ENCODE measurements at places on chromosomes 1 and 21.

DNA sequence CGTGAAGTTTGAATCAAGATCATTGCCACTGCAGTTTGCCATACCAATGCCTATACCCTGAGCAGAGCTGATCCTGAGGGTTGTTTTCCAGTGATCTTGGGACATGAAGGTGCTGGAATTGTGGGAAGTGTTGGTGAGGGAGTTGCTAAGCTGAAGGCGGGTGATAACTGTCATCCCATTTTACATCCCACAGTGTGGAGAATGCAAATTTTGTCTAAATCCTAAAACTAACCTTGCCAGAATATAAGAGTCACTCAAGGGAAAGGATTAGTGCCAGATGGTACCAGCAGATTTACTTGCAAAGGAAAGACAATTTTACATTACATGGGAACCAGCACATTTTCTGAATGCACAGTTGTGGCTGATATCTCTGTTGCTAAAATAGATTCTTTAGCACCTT is 78.6 kb downstream of the FMN2 start:
- DNase-seq: no peak

DNA sequence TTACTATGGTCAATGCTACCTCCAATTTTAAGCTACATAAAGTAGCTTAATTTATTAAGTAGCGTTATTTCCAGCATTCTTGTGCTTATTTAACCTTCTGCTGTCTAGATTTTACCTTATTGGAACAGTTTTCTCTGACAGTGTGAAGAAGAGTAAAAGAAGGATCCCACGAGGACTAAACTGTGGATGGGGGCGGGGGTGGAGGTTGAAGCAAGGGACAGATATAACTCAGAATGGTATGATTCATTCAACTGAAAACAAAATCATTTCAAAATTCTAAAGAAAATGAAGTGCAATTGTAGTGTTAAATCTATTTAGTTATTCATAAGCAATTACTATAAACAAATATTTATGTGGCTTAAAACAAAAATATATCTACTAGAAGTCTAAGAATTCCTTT is 11.5 kb upstream of the VAV3 start:
- DNase-seq: no peak

DNA sequence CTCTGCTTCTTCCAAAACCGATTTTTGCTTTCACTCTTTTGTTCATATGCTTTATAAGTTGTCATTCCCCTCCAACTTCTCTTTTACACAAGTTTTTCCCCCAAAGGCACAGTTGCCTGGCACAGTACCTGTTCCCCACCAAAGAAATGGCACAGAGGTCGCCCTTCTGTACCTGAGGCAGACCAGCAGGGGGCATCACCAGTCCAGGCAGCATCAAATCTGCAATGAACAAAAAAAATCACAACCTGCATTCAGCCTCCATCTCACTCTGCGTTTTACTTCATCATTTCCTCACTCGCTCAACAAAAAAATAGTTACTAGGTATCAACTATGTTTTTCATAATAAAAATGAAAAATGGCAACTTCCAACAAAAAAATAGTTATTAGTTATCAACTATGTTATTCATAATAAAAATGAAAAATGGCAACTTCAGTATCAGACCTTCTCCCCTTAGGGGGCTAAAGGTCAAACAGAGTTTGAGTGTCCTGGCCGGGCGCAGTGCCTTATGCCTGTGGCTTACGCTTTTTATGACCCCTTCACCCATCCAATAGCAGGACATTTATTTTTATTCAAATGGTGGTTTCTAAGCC is 4.1 kb downstream of the EIF2D start:
- peak; percentile 46 for DNase-seq

GRCh38 chr1:27940297-27940696 is 5.5 kb downstream of the SMPDL3B start:
- peak; percentile 64 for DNase-seq
